ENCODE measurements at places on chromosomes 1 and 21. TPM values are rescaled to one million over a fixed set of nuclear protein-coding genes. Genes with fewer than 3 reads are reported as not detected.

EXTL1 gene
- total RNA-seq: 2.3 TPM

PLEKHN1 gene
- 0.65 TPM for total RNA-seq

IGSF3 gene
- total RNA-seq: 7.7 TPM

FNDC7 gene
- not detected for total RNA-seq

CAPN9 gene
- total RNA-seq: not detected

KIAA0040 gene
- total RNA-seq: 0.49 TPM

ZSWIM5 gene
- 0.49 TPM for total RNA-seq

SLC6A17 gene
- 0.97 TPM for total RNA-seq

PCNX2 gene
- total RNA-seq: 66.5 TPM

GNG5 gene
- total RNA-seq: 12.8 TPM

NOTCH2NLA gene
- total RNA-seq: 81.4 TPM

KLF17 gene
- not detected for total RNA-seq

WDR64 gene
- not detected for total RNA-seq

OSCP1 gene
- total RNA-seq: 10.5 TPM

FNBP1L gene
- 21.3 TPM for total RNA-seq

ZBTB18 gene
- total RNA-seq: 9.9 TPM

ATP13A2 gene
- total RNA-seq: 28.2 TPM

DCST1 gene
- not detected for total RNA-seq

AIRE gene
- not detected for total RNA-seq

PUSL1 gene
- total RNA-seq: 27.4 TPM

TMEM82 gene
- total RNA-seq: not detected

CDCA8 gene
- 1.8 TPM for total RNA-seq

PALMD gene
- 3.2 TPM for total RNA-seq

CSTB gene
- total RNA-seq: 13.8 TPM

MCOLN3 gene
- 0.97 TPM for total RNA-seq

DNAI4 gene
- total RNA-seq: 11.0 TPM

WNT4 gene
- 0.36 TPM for total RNA-seq

DMBX1 gene
- total RNA-seq: not detected

PNRC2 gene
- 65.5 TPM for total RNA-seq

LAPTM5 gene
- 0.97 TPM for total RNA-seq

POU2F1 gene
- 7.3 TPM for total RNA-seq

GCSAML gene
- not detected for total RNA-seq

FBXO2 gene
- total RNA-seq: 1.8 TPM

TCEA3 gene
- total RNA-seq: 21.6 TPM

CCDC181 gene
- total RNA-seq: 0.32 TPM

CLCA4 gene
- total RNA-seq: not detected

MRPS15 gene
- 44.2 TPM for total RNA-seq

DIRAS3 gene
- total RNA-seq: 2.2 TPM

UBE2J2 gene
- total RNA-seq: 41.2 TPM

C8A gene
- not detected for total RNA-seq

CD53 gene
- total RNA-seq: not detected

LINGO4 gene
- not detected for total RNA-seq

HP1BP3 gene
- 209 TPM for total RNA-seq

EPHA10 gene
- total RNA-seq: not detected

MSH4 gene
- 0.12 TPM for total RNA-seq

All from hair follicle dermal papilla cell (primary cell).